CD8-positive, alpha-beta memory T cell (primary cell): ENCODE measurements at places on chromosomes 7 and 10. TPM values are rescaled to one million over a fixed set of nuclear protein-coding genes. Genes with fewer than 3 reads are reported as not detected.

- DNase-seq = no peak
These were observed 258.8 kb downstream of the RPS24 start for GRCh38 chr10:78292250-78292981.

- no peak for DNase-seq
These were observed 38.6 kb upstream of the MKLN1 start for GRCh38 chr7:131289051-131289450.

Gene SYT15
- total RNA-seq = 0.69 TPM

Gene CREB3L2
- total RNA-seq = 23.9 TPM

DNA sequence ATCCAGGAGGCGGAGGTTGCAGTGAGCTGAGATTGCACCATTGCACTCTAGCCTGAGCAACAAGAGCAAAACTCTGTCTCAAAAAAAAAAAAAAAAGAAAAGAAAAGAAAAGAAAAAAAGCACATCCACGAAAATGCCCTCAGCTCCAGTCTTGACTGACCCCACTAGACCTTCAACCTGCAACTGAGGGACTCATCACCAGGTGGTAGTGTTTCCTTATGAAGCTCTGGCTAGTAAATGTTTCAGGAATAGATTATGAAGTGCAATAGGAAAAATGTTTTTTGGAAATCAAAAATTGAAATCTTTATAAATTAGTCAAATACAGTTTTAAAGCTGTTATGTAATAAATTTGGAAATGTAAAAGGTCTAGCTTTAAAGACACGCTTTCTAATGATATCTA is 22.4 kb downstream of the TLL2 start:
- DNase-seq = no peak

DNA sequence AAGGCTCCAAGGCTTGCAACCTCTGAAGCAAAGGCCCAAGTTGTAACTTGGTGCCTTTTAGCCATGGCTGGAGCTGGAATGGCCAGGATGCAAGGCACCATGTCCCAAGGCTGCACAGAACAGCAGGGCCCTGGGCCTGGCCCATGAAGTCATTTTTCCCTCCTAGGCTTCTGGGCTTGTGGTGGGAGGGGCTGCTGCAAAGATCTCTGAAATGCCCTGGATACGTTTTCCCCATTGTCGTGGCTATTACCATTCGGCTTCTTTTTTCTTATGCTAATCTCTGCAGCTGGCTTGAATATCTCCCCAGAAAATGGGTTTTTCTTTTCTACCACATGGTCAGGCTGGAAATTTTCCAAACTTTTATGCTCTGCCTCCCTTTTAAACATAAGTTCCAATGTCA is 234.2 kb downstream of the CDK14 start:
- DNase-seq = no peak

Gene AGBL3
- total RNA-seq = 2.5 TPM

GRCh38 chr10:126407831-126408230 is 19.6 kb upstream of the ADAM12 start:
- no peak for DNase-seq

GRCh38 chr10:32256613-32257437 is 90.1 kb downstream of the EPC1 start:
- peak; percentile 55 for DNase-seq

- no peak for DNase-seq
These were observed 355.1 kb downstream of the GALNT17 start for GRCh38 chr7:71486856-71487628.

DNA sequence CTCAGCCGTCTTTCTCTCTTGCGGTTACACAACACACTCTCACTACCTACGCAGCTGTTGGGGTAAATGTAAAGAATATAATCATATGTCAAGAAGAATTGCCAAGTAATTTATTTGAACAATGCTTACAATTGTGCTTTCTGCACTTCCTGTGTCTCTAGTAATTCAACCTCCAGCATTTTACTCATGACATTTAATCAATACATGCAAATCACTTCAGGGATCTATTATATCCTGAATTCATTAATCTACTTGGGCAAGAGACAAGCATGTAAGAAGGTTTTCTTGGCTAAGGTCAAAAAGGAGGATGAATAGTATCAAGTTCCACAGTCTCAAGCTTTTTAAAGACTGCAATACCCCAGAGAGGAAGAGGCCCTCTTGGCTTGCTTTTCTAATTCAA is 562.9 kb upstream of the ADARB2 start:
- no peak for DNase-seq

Gene NPFFR1
- total RNA-seq = not detected

Gene COL28A1
- total RNA-seq = not detected
